Activated CD4-positive, alpha-beta T cell treated with anti-CD3 and anti-CD28 coated beads, Interleukin-2, Interleukin-6, amounts not matched to agents 100 ng/mL and 50 ng/mL, durations not matched to agents 16 hours and 8 hours (primary cell): ENCODE measurements at places on chromosomes 2 and 18.

DNA sequence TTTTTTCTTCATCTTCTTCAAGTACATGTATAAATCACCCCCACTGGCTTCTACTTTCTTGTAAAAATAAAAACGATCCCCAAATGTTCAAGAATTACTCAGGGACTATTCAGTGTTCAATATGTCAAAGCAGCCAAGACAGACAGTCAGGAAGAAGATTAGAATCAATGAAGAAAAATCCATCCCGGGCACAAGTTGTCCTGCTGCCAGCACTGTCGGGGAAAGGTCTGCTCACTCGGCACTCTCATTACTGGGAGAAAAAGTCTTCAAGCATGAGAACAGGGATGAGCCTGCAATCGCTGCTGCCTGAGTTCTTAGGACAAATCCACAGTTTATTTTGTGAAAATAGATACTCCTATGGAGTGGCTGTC is 482.8 kb upstream of the KLHL29 start:
- DNase-seq = no peak

DNA sequence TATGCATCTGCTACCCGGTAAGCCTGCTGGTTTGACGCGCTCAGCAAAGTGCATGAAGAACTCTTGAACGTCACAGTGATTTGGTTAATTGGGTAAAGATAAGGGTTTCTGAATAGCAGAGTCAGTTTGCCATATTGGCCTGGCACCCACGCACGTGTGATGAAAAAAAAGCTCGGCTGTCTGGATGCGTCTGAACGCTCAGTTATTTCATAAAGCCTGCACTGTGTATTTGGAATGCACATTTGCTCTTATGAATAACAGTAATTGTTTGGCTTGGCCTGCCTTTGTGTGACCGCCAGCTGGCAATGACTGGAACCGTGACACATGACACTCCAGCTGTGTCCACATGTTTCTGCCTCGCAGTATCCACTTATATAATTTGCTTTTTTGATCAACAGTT is 129.2 kb upstream of the MEIS1 start:
- no peak for DNase-seq

GRCh38 chr2:219249203-219249980 is 3.7 kb upstream of the TUBA4B start:
- peak; percentile 70 for DNase-seq

DNA sequence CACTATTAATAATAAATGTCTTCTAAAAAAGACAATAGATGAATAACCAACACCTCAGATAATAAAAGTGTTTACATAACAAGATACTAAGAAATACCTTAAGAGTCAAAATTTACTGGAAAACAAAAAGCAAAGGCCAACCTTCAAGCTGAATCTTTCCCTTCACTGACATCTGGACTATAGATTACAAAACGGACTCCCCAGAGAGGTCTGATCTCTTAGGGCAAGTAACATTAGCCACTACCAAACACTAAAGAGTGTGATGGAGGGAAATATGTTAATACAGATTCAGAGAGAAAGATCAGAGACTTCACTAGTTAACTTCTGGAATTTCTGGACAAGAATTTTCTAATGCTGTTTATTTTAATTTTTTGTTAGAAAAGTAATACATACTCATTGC is 13.9 kb downstream of the CLASP1 start:
- DNase-seq = no peak

GRCh38 chr2:46278952-46279351 is 18.3 kb upstream of the EPAS1 start:
- DNase-seq = no peak

GRCh38 chr2:204225671-204226073 is 289.1 kb downstream of the ICOS start:
- no peak for DNase-seq

- no peak for DNase-seq
These were observed 396.3 kb upstream of the PIK3C3 start for GRCh38 chr18:41558715-41559114.

DNA sequence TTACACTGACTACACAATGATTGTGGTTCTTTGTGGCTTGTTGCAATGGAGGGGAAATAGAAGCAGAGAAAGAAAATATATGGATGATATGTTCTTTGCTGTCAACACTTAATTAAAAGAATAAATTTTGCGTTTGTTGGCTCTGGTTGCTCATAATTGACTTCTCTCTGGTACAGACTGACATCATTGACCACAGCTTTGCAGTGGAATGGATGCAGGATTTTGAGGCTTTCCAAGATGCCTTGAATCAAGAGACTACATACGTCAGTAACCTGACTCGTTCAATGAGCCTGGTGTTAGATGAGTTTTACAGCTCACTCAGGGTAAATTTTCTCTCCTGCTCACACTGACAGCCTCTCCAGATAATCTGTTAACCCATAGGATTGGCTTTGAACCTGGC is 9.9 kb downstream of the GPN1 start:
- peak; percentile 56 for DNase-seq

DNA sequence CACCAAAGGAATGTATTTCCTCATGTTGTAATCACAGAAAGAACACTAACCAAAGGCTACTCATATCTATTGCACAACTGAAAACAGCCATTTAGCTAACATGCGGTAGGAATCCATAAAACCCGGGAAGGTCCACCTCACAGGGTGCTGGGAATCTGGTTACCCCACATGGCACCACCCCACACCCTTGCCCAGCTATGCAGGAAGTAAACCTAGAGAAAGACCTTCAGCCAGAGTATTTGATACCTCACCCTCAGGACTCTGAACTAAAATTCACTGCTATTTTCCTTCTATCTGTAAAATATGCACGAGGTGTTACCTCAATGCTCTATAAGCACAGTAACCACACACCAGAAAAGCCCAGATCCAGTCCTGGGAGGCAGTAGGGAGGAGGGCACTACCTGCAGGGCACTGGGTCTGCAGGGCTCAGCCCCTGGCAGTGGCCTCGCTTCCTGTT is 45.8 kb downstream of the PTPN2 start:
- peak; percentile 43 for DNase-seq

- DNase-seq = no peak
These were observed 55.9 kb downstream of the CACNB4 start for GRCh38 chr2:152042636-152043615.

- DNase-seq = no peak
These were observed 80.8 kb downstream of the GAREM1 start for GRCh38 chr18:32389858-32390257.
